ENCODE measurements at places on chromosomes 2 and 18.

DNA sequence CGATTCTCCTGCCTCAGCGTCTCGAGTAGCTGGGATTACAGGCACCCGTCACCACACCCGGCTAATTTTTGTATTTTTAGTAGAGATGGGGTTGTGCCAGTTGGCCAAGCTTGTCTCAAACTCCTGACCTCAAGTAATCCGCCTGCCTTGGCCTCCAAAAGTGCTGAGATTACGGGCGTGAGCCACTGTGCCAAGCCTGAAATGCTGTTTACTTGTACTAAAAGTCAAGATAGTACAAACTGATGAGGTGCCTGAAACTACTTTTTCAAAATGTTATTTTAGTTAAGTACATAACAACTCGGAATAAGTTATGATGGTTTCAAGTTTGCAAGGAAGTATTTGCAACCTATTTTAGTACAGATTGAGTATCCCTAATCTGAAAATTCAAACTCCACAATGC is 85.7 kb downstream of the CEP192 start:
- no peak for DNase-seq

- no peak for DNase-seq
Measured at GRCh38 chr18:13450289-13451212, 232.0 kb downstream of the LDLRAD4 start.

DNA sequence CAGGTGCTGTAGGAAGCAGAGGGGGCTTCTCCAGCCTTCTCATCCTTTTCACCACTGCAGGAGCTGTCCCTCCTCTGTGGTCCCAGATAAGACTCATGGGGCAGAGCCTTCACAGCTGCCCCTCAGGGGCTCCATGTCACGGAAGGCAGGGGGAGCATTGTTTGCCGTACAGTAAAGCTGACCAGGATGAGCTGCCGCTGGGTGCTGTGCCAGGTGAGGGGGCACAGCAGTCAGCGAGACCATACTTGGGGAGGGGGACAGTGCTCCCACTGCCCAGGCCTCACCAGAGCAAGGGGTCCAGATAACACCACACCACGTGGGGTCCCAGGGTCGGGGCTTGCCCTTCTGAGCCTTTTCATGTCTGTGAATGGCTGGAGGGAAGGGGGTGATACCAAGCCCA is 46.3 kb downstream of the PLEKHB2 start:
- DNase-seq: no peak

DNA sequence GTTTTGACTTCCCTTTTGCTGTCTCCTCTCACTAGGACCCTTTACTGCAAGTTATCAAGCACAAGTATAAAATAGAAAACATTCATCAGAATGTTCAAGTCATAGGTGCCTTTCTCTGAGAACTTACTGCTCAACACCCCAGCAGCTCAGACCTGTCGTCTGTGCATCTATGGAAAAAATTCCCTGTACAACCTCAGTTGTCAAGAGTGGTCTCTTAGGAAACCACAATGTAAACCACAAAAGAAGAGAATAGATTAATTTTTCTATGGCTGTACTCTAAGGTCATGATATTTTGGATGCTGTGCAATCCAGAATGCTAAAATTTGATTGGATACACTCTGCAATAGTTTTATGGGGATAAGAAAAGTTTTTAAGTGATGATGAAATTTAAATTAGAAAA is 84.1 kb downstream of the RBMS1 start:
- DNase-seq: peak; percentile 35

Data from fibroblast of skin of scalp (primary cell).